MG63 (cell line): ENCODE measurements at places on chromosomes 1 and 21. TPM values are rescaled to one million over a fixed set of nuclear protein-coding genes. Genes with fewer than 3 reads are reported as not detected.
A peak's percentile ranks its signal among the peaks of the same experiment; 100 is the strongest.

GRCh38 chr1:56123421-56123820, 455.9 kb downstream of the PLPP3 start:
- no peak for DNase-seq

- DNase-seq, result no peak
Observed at GRCh38 chr21:32812035-32812434, 40.5 kb upstream of the PAXBP1 start.

- peak; percentile 19 for DNase-seq
Observed at GRCh38 chr1:101567582-101568189, 330.9 kb downstream of the S1PR1 start.

GRCh38 chr1:182249201-182249676, 142.4 kb downstream of the GLUL start:
- no peak for DNase-seq

GRCh38 chr1:240134113-240134512, 42.4 kb downstream of the FMN2 start:
- DNase-seq, result no peak

PGLYRP4 gene
- not detected in 2 replicates for total RNA-seq

BRINP2 gene
- total RNA-seq, result not detected in 2 replicates

- peak; percentile 97 for DNase-seq
Observed at GRCh38 chr1:154972517-154973343, 1.8 kb upstream of the CKS1B start.

SELENBP1 gene
- total RNA-seq, result 6.0 and 10.2 TPM in 2 replicates

SLC44A3 gene
- total RNA-seq, result 0.26 and 0.57 TPM in 2 replicates

CCDC181 gene
- not detected in 2 replicates for total RNA-seq

DNA sequence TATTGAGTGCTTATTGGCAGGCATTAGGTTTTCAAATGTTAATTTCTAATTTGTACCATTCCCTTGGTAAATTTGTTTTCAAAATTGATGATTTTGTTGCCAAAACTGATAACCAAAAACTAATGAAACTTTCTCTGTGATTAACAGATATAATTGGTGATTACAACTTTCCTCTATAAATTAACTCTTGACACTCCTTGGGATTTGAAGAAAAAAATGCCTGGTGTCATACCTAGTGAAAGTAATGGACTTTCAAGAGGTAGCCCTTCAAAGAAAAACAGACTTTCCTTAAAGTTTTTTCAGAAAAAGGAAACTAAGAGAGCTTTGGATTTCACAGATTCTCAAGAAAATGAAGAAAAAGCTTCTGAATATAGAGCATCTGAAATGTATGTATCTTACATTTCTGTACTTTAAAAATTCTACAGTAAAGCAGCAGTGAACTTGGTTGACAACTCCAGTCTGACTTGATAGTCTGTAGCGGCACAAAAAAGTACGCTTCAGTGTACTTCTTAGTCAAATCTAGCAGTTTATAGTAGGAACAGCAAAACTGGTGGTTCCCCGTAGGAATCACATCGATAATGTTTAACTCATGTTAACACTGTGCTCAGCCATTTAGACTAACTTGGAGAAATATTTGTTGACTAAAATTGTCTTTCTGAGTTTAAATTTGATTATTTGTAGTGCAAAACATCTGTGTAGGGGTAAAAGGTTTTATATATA, 3.0 kb downstream of the USP1 start:
- no peak for DNase-seq

DNA sequence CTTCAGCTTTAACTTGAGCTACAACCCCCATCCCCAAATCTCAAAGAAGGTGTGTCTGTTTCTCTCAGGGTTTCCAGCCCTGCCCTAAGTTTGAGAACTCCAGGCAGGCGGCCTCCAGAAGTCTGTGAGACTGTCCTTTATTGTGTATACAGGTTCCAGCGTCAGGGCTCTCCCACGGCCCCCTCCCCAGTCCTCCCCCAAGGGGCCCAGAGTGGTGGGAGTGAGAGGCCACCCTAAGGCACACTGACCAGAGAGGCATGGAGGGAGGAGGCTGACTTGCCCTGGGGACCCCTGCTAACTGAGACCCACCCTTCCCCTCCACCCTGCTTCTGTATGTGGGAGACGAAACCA, 4.0 kb downstream of the HSPB7 start:
- no peak for DNase-seq

SNX27 gene
- total RNA-seq, result 17.1 and 44.5 TPM in 2 replicates

- DNase-seq, result no peak
Observed at GRCh38 chr1:44802306-44803061, 2.3 kb downstream of the PLK3 start.

DNA sequence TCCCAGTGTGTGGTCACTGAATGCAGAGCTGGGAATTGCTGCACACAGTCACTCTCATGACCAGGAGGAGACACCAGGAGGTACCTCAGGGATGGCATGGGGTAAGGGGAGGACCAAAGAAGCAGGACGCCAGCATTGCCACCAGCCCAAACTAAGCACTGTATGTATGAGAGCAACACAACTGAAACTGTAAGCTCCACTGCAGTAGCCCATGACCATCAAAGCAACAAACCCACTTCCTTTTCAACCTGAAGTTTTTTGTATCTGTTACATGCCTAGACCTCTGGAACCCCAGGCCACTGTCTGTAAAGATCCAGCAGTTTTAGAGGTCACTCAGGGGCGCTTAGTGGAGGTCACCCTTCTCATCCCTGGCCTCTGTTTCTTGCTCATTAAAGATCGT, 164.3 kb downstream of the SETD4 start:
- DNase-seq, result no peak

GRCh38 chr1:114342376-114342775, 168.6 kb downstream of the TRIM33 start:
- no peak for DNase-seq

KRTAP21-2 gene
- total RNA-seq, result not detected in 2 replicates

ARHGAP29 gene
- 45.7 and 78.4 TPM in 2 replicates for total RNA-seq

GRCh38 chr1:116288201-116288598, 84.8 kb upstream of the ATP1A1 start:
- no peak for DNase-seq

AMPD1 gene
- not detected in 2 replicates for total RNA-seq

GRCh38 chr1:61519631-61520030, 205.3 kb downstream of the TM2D1 start:
- no peak for DNase-seq

DNA sequence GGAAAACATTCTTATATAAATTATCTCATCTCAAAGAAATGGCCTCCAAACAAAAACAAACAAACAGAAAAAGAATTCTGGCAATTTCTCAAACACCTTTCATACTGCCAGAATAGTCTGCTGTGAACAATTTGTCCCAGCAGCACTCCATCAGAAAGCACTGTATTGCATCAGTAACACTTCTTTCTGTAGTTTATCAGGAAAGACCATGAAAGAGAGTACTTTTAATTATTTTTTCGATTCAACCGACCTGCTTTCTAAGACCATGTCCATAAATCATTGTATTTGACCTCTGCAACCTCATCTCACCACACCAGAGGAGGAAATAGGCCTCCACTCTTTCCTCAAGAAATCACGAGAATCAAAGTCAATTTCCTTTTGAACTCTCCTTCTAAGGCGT, 1579.9 kb downstream of the MRPL39 start:
- no peak for DNase-seq

DNA sequence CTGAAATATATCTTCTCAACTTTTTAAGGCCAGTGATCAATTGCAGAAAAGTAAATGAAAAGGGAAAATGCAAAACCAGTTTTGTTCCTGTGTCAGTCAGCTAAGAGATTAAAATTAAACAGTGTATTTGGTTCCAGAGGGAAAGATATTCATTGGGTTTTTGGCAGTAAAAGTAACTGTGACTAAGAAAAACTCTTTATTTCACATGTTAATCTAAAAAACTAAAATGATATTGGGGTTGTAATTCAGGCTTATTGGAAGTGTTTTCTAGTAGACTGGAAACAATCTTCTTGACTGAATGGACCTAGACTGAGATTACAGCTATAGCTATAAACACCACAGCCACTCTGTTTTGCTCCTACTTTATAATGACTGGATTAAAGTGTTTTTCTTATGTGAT, 413.9 kb downstream of the ADGRL2 start:
- no peak for DNase-seq

GRCh38 chr1:222331765-222332164, 216.1 kb downstream of the HHIPL2 start:
- no peak for DNase-seq

GRCh38 chr1:62024690-62025089, 170.0 kb upstream of the L1TD1 start:
- DNase-seq, result no peak

DNA sequence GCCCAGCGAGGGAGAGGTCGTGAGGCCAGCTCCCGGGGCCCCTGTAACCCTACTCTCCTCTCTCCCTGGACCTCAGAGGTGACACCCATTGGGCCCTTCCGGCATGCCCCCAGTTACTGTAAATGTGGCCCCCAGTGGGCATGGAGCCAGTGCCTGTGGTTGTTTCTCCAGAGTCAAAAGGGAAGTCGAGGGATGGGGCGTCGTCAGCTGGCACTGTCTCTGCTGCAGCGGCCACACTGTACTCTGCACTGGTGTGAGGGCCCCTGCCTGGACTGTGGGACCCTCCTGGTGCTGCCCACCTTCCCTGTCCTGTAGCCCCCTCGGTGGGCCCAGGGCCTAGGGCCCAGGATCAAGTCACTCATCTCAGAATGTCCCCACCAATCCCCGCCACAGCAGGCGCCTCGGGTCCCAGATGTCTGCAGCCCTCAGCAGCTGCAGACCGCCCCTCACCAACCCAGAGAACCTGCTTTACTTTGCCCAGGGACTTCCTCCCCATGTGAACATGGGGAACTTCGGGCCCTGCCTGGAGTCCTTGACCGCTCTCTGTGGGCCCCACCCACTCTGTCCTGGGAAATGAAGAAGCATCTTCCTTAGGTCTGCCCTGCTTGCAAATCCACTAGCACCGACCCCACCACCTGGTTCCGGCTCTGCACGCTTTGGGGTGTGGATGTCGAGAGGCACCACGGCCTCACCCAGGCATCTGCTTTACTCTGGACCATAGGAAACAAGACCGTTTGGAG, 23.7 kb upstream of the TNFRSF1B start:
- no peak for DNase-seq

GRCh38 chr1:30756545-30757351, 826 bp downstream of the LAPTM5 start:
- peak; percentile 68 for DNase-seq

OR2T35 gene
- not detected in 2 replicates for total RNA-seq

DNA sequence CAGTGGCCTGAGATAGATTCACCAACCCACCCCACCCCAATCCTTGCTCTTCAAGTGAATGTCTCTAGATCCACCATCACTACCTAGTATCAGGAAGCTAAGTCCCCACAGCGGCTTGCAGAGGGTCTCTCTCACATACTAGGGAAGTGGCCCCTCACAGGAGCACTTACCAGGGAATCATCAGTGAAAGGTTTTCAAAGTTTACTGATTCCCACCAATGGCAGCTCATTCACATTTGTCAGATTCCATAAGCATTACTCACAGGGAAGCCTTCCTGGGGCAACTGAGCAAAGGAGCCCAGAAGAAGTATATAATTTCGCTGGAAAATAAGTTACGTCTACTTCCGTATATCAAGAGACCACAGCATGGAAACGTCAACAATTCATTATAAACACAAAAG, 120.8 kb downstream of the GREM2 start:
- DNase-seq, result no peak

DNA sequence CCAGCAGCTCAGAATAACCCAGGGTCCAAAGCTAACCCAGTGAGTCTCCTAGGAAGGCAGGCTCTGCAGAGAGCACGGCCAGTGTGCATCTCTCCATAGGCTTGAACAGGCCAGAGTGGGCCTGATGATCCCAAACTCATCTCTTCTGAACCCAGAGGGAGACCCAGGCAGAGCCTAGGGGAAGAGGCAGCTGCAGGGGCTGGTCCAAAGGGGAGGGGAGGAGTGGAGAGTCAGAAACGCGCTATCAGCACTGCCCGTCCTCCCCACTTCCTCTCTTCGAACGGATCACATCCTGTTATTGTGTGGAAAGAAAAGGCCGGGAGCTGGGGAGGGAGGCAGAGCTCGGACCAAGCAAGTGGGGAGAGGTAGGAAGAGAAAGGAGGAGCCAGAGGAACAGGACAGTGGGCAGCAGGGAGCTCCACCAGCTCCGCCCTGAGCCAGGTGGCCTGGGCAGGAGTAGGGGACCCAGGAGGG, 20.2 kb downstream of the TAL1 start:
- no peak for DNase-seq

GRCh38 chr1:17198476-17199258, 6.3 kb upstream of the PADI1 start:
- no peak for DNase-seq

- no peak for DNase-seq
Observed at GRCh38 chr1:154994269-154994587, 842 bp downstream of the LENEP start.

CR1L gene
- not detected in 2 replicates for total RNA-seq

- DNase-seq, result no peak
Observed at GRCh38 chr1:63330331-63330916, 8.1 kb downstream of the FOXD3 start.

DNA sequence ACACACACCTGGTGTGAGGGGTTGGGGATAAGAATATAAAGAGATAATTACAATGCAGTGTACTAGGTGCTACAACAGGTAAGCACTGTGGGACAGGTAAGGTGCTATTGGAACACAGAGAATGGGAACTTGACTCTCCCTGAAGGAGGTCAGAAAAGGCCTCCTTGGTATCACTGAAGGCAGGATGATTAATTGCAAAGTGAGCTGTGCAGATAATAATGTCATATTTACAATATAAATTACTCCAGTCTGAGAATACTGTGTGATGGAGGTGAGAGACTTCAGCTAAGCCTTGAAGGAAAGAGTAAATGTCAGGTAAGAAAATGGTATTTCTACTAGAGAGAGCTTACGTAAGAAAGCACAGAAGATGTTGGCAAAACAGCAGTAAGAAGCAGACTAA, 91.6 kb downstream of the EPS15 start:
- DNase-seq, result no peak

CFAP141 gene
- not detected in 2 replicates for total RNA-seq

DNA sequence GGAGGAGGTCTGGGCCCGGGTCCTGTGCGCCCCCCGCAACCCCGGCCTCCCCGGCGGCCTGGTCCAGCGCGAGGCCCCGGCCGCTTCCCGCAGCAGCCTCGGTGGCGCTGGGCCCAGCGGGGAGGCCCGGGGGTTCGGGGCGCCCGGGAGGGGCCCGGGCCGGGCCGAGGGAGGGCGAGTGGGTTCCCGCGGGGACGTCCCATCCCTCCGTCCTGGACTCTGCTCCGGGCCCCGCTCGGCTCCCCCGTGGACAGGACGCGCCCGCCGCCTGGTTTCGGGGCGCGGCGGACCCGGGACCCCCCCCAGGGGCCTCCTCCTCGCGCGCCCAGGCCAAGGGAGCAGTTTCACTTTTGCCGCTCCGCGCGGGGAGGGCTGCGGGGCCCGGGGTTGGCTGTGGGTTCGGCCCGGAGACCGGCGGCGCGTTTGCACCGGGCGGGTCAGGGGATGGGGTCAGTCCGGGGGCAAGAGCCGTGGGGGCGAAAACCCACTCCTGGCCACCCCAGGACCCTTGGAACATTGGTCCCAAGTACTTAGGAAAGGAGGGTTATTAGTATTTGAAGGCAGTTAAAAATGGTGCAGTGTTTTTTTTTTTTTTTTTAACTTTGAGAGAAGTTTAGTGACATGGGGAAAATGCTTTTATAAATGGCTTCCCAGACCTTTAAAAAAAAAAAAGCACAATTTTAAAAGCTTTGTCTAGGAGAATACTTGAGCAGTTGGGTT, 677 bp downstream of the AGPAT3 start:
- DNase-seq, result peak; percentile 72

- no peak for DNase-seq
Observed at GRCh38 chr1:113439277-113439670, 49.0 kb downstream of the MAGI3 start.

ORC1 gene
- 16.0 and 23.1 TPM in 2 replicates for total RNA-seq
